Mesothelial cell of epicardium (in vitro differentiated cells): ENCODE measurements at places on chromosomes 2 and 18. TPM values are rescaled to one million over a fixed set of nuclear protein-coding genes. Genes with fewer than 3 reads are reported as not detected.

Gene EFR3B
- total RNA-seq = 14.4 to 16.7 TPM (median 15.4 TPM) in 3 replicates

- no peak for DNase-seq
- H3K27me3 ChIP-seq = no peaks in the 10 kb centered on the region
- H3K4me1 ChIP-seq = no peaks in the 10 kb centered on the region
These were observed 123.1 kb downstream of the RAB3GAP1 start for GRCh38 chr2:135175177-135175576.

Gene SPATA3
- total RNA-seq = not detected in 3 replicates

Gene CHRNA1
- total RNA-seq = 0.16 TPM in 1 of 3 replicates, not detected in the others

Gene RFX8
- total RNA-seq = 0.65 to 0.86 TPM (median 0.66 TPM) in 3 replicates

Gene FAM124B
- total RNA-seq = 0.09 TPM in 1 of 3 replicates, not detected in the others

- H3K27me3 ChIP-seq = peaks cover 39% of the 10 kb centered on the region
- H3K36me3 ChIP-seq = no peaks in the 10 kb centered on the region
- no peak overlapping the region for H3K4me3 ChIP-seq
- no peak for DNase-seq
- H3K4me1 ChIP-seq = peaks cover 49% of the 10 kb centered on the region
These were observed 3.4 kb upstream of the CYP1B1 start for GRCh38 chr2:38079116-38080052.

Gene CREB1
- total RNA-seq = 88.9 to 111 TPM (median 97.0 TPM) in 3 replicates

Gene BBS5
- total RNA-seq = 10.2 to 11.4 TPM (median 10.8 TPM) in 3 replicates

Gene COBLL1
- total RNA-seq = 98.5 to 110 TPM (median 109 TPM) in 3 replicates

DNA sequence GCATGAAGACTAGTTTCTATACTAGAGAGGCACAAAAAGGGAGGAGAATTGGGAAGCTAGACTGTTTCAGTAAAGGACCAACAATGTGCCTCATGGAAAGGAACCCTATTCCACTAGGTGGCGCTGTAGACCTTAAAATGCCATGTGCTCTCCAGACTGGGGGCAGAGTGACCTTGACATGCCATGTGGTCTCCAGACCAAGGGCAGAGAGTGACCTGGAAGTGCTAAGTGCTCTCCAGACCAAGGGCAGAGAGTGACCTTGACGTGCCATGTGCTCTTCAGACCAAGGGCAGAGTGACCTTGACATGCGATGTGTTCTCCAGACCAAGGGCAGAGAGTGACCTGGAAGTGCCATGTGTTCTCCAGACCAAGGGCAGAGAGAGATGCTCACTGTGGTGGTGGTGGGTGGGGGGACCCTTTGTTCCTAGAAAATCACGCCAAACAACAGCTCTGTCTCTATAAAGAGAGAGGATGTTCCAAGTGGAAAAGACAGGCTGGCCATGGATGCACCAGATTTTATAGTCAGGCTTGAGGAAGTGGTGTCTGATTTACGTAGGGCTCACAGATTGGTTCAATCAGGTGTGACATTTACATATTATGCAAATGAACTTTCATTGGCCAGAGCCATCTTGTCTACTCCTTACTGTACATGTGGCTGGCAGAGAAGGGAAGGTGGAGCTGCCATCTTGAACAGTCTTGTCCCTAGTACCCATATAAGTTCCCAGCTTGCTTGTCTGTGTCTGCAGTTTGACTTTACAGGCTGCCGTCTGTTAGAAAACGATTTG is 344.0 kb upstream of the DDX18 start:
- no peak overlapping the region for H3K4me3 ChIP-seq
- DNase-seq = no peak
- no peaks in the 10 kb centered on the region for H3K36me3 ChIP-seq
- no peak overlapping the region for H3K27ac ChIP-seq
